ENCODE measurements at places on chromosomes 4 and X. TPM values are rescaled to one million over a fixed set of nuclear protein-coding genes. Genes with fewer than 3 reads are reported as not detected.

The MAB21L2 gene
- not detected for total RNA-seq

The DDX60 gene
- 1.5 TPM for total RNA-seq

The H2AZ1 gene
- 551 TPM for total RNA-seq

The SOX3 gene
- total RNA-seq: not detected

The NHS gene
- total RNA-seq: 5.4 TPM

The MAGEA12 gene
- total RNA-seq: 0.19 TPM

The SMIM43 gene
- 0.75 TPM for total RNA-seq

The H2BW2 gene
- total RNA-seq: not detected

The PTTG2 gene
- total RNA-seq: not detected

The BTC gene
- 1.4 TPM for total RNA-seq

The TBX22 gene
- not detected for total RNA-seq

The NXF2 gene
- not detected for total RNA-seq

The BEND2 gene
- not detected for total RNA-seq

The PAGE5 gene
- not detected for total RNA-seq

The HSFX1 gene
- total RNA-seq: 0.50 TPM

The SLC26A1 gene
- 0.31 TPM for total RNA-seq

The PNMA5 gene
- not detected for total RNA-seq

The MAGEA9B gene
- not detected for total RNA-seq

The ARX gene
- total RNA-seq: 0.30 TPM

The TXK gene
- total RNA-seq: 0.17 TPM

The ZNF157 gene
- total RNA-seq: not detected

The SHOX gene
- not detected for total RNA-seq

The FRMPD3 gene
- total RNA-seq: 0.17 TPM

The CTAG2 gene
- total RNA-seq: not detected

The RIBC1 gene
- total RNA-seq: 0.85 TPM

The NEIL3 gene
- 15.4 TPM for total RNA-seq

The EDA gene
- 0.94 TPM for total RNA-seq

All from A549 treated with CpdA at 1 μM for 4 hours (cell line).